ENCODE measurements at places on chromosomes 13 and 19.

DNA sequence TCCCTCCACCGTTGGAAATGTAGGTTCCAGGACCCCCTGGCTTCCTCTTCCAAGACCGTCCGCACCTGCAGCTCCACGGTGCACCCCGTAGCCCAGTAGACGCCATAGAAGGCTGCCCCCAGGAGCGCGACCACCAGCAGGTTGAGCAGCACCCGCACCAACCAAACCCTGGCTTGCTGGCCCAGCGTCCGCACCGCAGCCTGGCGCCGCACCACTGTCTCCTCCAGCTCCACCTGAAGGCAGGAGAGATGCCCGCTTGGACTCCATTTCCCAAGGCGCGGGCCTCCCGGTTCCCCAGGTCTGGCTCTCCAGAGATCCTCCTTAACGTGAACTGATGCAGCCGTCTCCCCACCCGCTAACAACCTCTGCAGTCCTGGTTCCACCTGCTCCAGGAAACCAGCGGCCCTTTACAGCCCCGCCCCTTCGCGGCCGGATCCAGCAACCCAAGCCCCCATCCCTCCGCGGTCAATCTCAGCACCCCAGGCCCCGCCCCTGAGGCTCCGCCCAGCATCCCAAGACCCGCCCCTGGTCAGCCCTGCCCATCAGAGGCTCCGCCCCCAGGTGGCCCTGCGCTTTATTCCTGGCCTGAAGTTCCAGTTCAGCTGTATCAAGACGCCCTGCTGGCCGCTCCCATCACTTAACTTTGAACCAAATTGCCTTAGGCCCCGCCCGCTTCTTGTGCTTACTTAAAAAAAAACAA, 5.0 kb upstream of the LENG1 start:
- no peak for DNase-seq

- no peak for DNase-seq
Measured at GRCh38 chr19:43623889-43624670, 4.7 kb upstream of the ZNF428 start.

GRCh38 chr13:106183410-106184065, 351.9 kb downstream of the EFNB2 start:
- no peak for DNase-seq

DNA sequence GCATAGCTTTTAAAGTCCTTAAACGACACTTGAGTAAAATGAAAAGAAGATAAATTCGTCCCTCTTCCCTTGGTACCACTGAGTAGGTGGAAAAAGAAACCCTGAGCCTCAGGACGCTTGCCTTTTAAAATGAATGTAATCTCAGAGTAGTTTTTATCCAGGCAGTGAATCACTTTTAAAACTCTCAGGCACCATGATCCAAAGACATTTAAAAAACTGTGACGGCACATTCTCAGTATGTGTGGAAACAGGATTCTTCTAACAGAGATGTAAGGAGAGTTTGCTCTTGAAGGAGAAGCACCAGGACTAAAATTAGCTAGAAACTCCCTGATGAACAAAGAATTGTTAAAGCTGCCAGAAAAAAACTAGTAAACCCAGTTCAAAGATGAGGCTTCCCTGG, 105.7 kb upstream of the SLC15A1 start:
- no peak for DNase-seq

- no peak for DNase-seq
Measured at GRCh38 chr13:50359779-50360178, 344.5 kb downstream of the KCNRG start.

- DNase-seq, result peak; percentile 71
Measured at GRCh38 chr19:49475995-49476880, 2.2 kb downstream of the FLT3LG start.

DNA sequence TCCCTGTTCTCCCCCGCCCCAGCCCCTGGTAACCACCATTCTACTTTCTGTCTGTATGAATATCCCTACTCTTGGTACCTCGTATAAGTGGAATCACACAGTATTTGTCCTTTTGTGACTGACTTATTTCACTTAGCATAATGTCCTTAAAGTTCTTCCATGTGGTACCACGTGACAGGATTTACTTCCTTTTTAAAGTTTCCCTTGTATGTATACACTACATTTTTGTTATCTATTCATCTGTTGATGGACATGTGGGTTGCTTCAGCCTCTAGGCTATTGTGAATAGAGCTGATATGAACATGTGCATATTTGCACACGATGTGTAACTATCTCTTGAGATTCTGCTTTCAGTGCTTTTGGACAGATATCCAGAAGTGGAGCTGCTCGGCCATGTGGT, 59.6 kb upstream of the GJB6 start:
- no peak for DNase-seq

- no peak for DNase-seq
Measured at GRCh38 chr13:64551755-64552154, 2678.4 kb downstream of the PCDH9 start.

- no peak for DNase-seq
Measured at GRCh38 chr13:33263484-33263883, 22.1 kb downstream of the STARD13 start.

DNA sequence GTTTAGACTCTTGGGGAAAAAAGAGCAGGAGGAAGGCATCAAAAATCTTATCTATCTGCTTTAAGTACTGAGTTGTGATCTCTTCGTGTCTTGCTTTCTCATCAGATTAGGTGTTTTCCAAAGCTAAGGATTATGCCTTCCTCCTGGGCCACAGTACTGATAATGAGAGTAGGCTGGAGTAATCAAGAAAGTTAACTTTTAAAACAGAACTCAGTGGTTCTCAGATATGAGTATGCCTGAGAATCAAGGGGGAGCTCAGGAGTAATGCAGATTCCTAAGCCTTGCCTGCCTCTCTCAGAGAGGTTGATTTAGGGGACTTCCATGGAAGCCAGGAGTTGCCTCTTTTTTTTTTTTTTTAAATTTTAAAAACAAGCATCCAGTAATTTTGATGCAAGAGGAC, 23.5 kb downstream of the CDADC1 start:
- no peak for DNase-seq

DNA sequence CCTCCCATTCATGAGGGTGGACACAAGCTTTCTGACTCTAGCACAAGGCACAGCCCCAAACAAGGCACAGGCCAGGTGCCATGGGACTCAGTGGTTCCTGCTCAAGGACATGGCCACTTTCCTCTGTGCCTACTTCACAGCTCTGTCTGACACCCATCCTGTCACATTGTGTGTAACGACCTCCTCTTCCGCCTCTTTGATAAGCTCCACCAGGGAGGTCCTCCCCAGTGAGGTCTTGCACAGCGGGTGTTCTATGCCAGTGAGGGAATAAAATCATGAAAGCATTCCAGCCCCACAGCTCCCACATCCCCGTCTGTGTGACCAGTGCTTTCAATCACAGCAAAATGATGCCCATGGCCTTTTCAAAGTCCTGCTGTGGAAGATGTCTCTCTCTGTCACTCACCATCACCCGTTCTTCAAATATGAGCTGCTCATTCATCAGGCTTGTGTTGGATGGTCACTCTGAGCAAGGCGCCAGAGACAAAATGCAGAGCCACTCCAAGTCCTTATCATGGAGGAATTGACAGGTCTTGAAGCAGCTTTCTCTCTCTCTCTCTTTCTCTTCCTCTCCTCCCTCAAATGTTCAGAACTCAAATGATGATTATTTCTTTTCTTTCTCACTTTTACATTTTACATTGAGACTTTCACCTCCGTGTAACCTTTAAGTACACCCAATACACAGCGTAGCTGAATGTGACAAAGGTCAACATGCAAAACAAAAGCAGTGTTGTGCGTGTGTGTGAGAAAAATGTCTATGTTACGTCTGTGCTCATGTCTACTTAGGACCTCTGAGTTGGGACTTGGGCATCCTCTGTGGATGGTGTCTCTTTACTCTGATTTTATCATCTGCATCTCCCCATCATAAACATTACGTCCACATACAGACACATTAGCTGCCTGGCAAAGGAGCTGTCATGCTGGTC, 8.0 kb upstream of the SPATA13 start:
- no peak for DNase-seq

GRCh38 chr19:47321630-47322029, 10.3 kb upstream of the C5AR2 start:
- no peak for DNase-seq

DNA sequence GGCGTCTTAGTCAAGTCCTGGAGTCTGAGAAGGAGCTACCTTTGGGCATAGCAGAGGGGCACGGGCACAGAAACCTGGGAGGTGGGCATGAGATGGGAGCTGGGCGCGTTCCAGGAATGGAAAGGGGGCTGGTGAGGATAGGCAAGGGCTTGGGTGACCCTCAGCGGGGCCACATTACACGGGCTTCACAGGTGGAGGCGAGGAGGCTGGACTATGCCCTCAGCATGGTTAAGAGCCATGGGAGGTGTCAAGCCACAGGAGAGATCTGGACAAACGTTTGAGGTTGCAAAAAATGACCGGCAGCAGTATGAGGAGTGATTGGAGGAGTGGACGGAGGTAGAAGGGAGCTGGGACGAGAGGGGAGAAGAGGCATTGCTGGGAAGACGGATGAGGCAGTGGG, 21.5 kb downstream of the NECTIN2 start:
- DNase-seq, result no peak

- no peak for DNase-seq
Measured at GRCh38 chr13:112894423-112894672, 74.7 kb upstream of the MCF2L start.

GRCh38 chr13:33194820-33195692, 90.5 kb downstream of the STARD13 start:
- DNase-seq, result no peak

DNA sequence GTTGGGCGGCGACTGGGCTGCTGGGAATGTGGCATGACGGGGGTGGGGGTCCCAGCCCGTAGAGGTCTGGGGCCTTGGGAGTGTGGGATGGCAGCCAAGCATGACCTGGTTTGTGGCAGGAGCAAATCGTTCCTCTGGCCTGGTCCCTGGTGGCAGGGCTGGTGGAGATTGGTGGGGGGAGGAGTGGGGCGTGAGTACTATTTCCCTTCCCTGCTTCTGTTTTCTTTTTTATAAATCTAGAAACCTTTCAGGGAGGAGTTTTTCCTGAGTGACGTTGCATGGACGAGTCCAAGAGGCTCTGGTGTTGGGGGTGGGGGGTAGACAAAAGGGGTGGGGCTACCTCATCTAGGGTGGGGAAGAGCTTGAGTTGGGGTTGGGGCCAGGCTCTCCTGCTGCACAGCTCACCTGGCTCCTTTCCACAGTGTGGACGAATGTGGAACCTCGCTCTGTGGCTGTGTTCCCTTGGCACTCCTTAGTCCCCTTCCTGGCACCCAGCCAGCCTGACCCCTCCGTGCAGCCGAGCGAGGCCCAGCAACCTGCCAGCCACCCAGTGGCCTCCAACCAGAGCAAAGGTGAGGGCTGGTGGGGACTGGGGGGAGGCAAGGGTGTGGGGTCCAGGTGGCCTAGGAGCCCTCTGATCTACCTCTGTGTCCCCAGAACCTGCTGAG, 15.4 kb upstream of the PRR19 start:
- DNase-seq, result no peak

DNA sequence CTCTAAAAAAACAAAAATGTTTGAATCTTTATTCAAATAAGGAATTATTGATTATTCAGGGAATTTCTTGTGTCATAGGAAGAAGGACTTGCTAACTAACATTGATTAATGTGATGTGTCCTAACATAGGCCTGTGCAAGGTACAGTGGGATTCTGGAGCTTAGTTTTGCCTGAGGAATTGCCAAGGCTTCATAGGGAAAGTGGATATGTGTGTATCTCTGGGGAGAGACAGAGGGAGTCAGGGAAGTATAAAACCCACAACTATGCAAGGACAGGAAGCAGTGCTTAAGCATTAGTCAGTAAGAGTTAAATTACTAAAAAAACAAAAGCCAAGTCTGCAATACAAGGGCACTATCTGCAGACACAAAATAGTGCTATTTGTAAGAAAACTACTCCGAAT, 59.6 kb downstream of the WDFY2 start:
- no peak for DNase-seq

GRCh38 chr19:48873476-48874302, 1.5 kb downstream of the PPP1R15A start:
- no peak for DNase-seq

GRCh38 chr13:35643625-35644024, 167.1 kb upstream of the MAB21L1 start:
- peak; percentile 24 for DNase-seq

DNA sequence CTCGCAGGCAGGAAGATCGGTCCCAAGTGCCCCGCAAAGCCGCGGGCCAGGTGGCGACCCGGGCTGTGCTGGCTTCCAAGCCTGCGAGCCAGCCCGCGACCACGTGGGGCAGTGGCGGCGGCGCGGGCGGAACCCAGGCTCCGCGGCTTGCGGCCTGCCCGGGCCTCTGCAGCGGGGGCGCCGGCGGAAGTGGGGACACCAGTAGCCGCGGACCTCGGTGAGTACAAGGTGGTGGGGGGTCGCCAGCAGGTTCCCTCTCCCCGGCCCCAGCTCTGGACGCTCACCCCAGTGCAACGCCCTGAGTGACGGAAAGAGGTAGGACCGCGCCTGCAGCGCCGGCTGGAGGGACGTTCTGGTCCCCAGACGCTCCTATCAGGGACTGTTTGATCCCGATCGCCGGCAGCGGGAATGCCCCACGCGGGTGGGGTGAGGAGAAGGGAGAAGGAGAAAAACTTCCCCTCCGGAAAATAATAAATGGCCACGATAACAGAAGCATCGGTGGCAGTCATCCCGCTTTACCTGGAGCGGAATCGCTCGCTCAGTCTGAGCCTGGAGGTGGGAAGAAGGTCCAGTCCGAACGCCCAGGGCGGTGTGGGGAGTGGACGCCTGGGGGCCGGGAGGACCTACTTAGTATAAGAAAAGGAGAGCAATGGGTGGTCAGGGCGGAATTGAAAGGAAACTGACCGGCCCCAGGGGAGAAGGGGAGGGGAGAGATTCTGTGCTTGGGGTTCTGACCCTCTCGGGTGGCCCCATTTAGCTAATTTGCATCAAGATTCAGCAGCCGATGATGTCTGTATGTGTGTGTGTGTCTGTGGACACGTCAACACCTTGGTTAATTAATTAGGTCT, at the start of gene GEMIN7:
TSS of gene GEMIN7 (plus strand) at position 198 of the 848 bp plus-strand sequence. CDS start 10,855 bp downstream, outside the sequence.
- peak; percentile 93 for DNase-seq

- no peak for DNase-seq
Measured at GRCh38 chr13:100542826-100543156, 45.8 kb downstream of the GGACT start.

- DNase-seq, result peak; percentile 54
Measured at GRCh38 chr19:55116232-55116858, 1.1 kb downstream of the PPP1R12C start.

DNA sequence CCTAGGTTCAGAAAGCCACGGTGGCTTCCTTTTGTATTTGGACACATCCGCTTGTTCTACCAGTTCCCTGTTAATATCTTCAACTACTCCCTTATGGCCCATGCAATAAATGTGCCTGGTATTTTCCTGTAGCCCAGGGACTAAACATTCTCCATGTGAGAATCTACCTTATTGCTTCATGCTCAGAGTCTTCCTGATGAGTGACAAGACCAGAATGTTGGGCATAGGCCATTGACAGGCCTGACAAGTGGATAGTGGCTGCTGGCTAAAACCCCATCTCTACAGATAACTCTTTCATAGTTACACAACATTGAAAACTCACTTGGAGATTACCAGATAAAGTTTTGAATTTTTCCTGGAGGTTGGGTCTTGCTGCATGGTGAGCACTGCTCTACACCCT, 449.9 kb downstream of the HS6ST3 start:
- no peak for DNase-seq

GRCh38 chr19:44609219-44609618, 4.1 kb upstream of the IGSF23 start:
- no peak for DNase-seq

All from retina (tissue), 1 donor.